AG08395 (cell line): ENCODE measurements at places on chromosomes 2 and 18.

DNA sequence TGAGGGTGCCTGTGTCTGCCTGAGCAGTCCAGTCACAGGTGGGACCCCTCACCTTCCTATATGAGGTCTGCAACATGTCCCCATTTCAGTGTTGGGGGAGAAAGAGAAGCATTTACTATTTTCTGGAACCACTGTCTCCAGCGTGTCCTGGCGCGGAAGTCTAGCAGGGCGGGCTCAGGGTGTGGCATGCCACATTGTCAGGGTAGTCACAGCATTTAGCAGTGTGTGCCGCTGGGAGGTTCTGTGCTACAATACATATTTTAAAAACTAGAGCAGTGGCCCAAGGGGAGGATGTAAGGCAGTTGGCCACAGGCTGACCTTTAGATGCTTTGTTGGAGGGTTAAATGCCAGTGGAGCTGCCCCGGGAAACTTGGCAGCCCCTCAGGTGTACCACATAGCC is 12.5 kb downstream of the UBE2F start:
- DNase-seq: no peak

DNA sequence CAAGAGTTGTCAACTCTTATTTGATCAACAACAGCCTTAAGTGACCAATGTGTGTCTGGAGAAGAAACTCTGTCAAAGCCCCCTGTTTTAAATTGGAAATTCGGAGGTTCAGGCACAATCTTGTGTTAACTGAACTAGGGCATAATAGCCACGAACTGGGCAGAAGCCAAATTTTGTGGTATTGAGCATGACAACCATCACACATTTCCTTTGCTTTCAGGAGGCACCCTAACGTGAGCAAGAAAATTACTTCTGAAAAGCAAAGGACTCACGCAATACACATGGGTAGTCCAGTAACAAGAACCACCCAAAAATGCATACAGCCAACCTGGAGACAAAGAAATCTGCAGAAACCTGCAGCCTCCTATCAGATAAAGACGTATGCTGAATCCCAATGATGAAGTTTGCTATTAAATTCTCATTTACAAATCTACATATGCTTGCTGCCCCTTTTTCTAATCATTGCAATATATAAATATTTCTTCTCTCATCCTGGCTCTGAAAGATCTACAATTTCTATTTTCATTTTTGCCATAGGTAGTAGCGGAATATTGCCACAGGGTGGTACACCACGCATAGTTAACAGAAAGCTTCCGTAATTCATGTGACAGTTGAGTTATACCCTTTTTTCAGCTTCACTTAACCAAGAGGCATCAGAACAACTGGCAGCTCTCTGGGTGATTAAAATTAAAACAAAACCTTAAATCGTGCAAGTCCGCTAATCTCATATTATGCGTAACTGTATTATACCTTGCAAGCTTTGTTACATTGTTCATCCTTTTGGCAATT is 495.8 kb downstream of the NRXN1 start:
- DNase-seq: no peak

GRCh38 chr18:48594471-48595094 is 55.8 kb downstream of the CTIF start:
- no peak for DNase-seq

GRCh38 chr18:50573679-50574078 is 13.8 kb downstream of the MAPK4 start:
- no peak for DNase-seq

DNA sequence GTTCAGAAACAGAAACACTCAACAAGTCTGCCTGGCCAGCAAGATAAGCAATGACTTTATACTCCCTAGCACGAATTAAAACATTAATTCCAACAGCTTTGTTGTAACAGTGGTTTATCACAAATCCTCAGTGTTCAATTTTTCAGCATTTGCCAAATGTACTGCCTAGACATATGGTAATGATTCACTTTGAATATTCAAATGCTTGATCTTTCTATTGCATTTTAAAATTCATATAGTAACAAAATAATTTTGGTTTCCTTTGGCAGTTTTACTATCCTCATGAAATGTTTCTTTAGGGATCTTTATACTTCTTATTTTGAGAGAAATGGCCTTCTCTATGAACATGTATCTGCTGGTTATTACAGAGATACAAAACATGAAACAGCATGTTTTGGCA is 851.8 kb upstream of the NXPH2 start:
- no peak for DNase-seq

- DNase-seq: no peak
These were observed 106.7 kb downstream of the DTNB start for GRCh38 chr2:25566694-25567093.

DNA sequence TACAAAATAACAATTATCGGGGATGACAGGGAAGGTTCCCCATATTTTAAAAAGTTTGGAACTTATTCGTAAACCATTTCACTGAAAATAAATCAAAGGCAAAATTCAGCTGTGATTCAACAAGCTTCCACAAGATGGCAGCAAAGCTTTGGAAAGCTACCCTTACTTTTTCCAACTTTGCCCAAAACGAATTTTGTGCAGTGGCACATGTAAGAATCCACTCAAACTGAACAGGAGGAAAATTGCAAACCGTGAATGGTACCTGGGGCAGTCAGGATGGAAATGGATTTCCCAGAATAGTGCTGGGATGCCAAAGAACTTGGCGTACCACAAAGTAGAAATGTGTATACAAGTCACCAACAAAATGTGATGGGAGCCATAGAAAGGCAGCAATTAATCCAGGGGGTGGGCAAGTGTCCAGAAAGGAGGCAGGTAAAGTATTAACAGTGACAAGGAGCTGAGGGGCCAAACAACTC is 10.7 kb downstream of the RPL31 start:
- DNase-seq: peak; percentile 55

DNA sequence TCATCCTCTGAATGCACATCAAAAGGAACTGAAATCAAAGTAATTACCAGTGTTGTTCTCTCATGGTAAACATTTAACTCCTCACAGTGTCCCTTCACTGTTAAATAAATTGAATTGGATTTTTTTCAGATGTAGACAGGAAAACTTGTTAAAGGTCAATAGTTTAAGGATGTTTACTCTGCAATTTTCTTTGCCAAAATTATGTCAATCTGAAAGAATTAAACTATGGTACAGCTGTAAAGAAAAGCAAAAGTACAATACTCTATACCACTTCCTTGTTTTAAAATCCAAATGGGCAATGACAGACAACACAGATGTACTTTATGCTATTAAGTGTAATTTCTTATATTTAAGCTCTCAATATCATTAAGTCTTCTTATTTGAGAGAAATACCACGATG is 153.2 kb downstream of the WDPCP start:
- no peak for DNase-seq

GRCh38 chr2:190467575-190468083 is 59.5 kb downstream of the MFSD6 start:
- peak; percentile 21 for DNase-seq

DNA sequence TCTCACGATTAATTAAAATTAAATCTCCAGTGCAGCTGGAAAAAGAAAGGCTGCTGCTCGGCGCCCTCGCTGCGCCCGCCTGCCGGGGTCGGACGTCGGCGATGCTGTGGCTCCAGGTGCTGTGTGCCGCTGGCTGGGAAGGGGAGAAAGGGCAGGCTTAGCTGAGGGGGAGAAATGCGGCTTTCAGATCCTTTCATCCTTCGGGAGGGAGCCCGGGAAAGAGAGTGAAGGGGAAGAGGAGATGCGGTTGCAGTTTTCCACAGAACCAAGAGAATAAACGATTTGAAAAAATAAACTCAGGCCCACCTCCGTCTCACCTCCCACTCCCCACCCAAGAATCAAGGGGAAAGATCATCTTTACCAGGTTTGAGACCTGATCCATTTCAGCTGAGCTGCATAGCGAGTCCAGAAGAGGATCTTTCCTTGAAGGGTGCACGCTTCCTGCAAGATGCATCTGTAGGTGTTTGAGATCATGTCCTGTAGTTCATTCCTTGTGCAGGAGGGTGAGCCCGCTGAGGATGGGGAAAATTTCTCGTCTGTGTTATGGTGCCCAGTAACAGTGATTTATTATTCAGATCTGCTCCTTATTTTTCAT is 495 bp downstream of the TMEM169 start:
- peak; percentile 27 for DNase-seq

DNA sequence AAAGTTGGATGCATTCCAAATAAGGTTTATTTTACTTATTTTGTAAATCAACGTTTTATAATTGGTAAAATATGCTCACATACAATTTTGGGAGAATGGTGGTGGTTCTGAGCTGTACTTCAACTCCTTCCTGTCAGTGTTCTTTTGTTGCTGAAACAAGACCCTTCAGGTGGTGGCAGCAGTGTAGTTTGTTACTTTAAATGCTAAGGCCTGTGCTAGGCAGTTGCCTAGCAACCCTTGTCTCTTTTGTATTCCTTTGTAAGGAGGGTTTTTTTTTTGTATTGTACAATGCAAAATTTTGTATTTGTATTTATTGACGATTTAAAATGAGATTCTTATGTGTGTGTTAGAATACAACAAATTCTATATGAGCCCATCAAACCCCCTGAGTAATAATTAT is 166.0 kb upstream of the FAM98A start:
- no peak for DNase-seq

- no peak for DNase-seq
These were observed 93.0 kb downstream of the COL6A3 start for GRCh38 chr2:237320801-237321560.

DNA sequence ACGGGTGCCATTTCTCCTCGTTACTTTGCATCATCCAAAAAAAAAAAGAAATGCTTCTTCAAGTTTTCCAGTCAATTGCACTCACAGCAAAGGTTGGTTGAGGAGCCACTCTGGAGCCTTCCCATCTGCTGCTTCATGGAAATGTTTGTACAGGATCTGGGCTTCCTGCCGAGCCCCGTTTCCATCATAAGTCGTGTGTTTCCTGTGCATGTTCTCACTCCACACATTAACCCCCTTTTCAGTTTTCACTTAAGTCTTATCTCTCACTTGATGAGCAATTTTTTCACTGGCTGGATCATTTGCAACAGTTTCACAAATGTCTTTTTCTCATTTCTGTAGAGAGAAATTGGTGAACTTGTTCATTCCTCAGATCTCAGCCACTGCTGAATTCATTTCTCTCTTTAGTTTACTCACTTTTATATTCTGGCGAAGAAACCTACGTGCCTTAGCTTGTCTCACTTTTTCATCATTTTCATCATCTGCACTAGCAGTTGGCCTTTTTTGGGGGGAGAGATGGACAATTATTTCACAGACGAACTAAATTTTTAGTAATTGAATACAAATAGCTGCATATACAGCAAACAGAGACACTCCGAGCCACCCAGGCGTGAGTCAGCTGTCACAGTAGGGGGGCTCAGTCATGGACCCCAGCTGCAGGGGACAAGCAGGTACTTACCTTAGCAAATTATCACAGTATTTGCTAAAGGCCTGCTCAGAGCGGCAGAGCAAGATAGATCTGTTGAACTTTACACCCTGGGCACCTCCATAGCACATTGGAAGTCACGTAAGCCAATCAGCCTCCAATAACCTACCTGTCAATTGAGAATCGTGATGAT is 750.8 kb upstream of the ID2 start:
- no peak for DNase-seq

GRCh38 chr2:173393636-173394035 is 39.0 kb downstream of the CDCA7 start:
- DNase-seq: no peak

- no peak for DNase-seq
These were observed 955.2 kb upstream of the CELF4 start for GRCh38 chr18:38520786-38521185.

DNA sequence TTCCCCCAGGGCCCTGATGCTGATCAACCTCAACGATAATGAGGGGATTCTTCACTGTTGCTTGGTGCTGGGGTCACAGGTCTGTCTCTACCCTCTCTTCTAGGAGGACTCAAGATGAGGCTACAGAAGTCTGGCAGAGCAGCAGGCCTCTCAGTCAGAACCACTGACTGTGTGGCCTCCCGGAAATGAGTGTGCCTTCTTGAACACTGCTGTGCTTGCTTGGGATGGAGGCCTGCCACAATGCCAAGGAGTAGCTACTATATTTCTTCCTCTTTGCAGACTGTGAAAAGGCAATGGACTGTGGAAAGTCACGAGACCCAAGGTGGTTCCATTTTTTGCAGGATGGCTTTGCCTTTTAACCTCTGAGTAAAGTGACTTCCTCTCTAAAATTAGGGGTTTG is 5.8 kb upstream of the HOXD1 start:
- DNase-seq: no peak

DNA sequence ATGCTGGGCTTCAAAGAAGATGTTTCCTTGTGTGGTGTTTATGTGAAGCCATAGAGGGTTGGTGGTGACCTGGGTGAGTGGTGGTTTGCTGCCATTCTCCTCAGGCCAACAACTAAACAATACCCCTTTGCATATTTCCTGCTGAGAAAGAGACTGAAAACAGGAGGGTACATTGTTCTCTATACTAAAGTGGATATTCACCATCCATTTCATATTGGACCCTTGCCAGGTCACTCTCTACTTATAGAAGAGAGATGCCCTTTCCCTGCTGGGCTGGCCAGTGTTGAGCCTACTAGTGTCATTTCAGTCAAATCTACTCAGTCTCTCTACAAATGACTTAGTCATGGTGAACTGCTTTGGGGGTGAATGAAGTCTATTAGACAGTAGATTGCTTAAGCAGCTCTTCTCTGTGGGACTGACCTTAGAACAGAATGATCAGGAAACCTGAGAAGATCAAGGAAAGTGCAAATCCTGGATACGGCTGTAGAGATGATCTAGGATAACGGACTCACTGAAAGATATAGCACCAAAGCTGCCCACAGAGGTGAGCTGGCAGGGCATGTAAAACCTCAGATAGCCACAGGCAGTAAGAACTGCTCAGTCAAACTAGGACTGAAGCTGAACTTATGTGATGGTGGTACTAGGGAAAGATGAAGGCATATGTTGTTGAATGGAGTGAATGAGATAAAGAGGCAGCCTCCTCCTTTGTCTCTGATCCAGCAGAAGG is 154.9 kb downstream of the MYO3B start:
- no peak for DNase-seq

DNA sequence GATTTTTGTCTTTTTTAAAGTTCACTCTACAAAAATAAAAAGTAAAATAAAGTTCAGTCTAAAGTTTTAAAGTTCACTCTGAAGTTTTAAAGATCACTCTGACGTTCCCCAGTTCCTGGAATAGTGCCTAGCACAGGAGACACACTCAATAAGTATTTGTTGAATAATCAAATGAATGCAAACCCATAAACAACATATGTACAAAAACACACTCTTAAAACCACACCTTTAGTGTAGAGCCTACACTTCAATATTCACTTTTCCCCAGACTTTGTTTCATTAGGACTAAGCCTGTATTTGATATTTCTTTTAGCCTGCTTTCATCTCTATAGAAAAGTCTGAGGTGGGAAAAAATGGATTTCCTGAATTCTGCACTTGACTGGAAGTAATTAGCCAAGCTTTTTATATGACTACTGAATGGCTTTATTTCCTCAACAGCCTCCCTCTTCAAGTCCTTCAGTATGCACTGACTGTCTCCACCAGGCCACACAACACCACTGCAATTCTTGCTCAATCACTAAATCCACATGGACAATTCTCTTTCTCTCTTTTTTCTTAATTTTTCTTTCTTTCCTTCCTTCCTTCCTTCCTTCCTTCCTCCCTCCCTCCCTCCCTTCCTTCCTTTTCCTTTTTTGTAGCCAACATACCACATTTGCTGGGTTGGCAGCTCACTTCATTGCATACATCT is 104.6 kb downstream of the SS18 start:
- DNase-seq: no peak
